ENCODE measurements at places on chromosomes 11 and 22.

DNA sequence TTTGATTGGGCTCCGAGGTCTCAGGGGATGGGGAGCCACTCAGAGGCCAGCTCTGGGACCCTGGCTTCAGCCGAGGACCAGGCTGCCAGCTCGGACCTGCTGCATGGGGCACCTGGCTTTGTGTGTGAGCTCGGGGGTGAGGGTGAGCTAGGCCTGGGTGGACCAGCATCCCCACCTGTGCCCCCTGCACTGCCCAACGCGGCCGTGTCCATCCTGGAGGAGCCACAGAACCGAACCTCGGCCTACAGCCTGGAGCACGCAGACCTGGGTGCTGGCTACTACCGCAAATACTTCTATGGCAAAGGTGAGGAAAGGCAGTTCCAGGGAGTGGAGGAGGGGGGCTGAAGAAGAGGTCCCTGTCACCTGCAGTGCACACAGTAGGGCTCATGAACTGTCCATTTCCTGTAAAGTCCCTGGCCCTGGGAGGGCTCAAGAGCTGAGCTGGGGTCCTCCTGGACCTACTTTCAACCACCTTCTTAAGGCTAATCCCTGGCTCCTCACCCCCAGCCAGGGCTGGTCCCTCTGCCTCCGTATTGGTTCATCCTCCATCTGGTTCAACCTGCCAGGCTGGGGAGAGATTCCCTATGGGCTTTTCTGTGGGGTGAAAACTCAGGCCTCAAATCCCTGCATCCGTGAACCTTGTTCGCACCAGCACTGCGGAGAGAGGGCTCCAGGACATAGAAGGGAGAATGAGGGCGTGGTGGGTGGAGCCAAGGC lies 3.6 kb downstream of the SIPA1 start:
- DNase-seq, result no peak

GRCh38 chr11:17098038-17098437 lies 20.6 kb upstream of the RPS13 start:
- no peak for DNase-seq

DNA sequence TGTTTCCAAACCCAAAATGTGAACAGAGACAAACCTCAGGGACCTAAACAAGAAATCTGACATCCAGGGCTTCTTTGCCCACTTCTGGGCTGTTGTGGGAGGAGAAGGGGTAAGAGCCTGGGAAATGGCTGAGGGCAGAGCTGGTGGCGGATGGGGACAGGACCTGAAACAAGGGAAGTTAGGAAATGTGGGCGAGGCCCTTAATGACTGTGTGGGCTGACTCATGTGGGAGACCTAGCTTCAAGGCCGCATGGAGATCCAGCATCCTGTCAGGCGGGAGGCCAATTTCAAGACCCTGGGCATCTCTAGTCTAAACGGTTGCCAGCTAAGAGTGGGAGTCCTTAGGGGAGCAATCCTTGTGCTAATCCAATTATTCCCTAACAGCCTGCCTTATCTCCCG lies 2.1 kb upstream of the OAF start:
- DNase-seq, result peak; percentile 27

DNA sequence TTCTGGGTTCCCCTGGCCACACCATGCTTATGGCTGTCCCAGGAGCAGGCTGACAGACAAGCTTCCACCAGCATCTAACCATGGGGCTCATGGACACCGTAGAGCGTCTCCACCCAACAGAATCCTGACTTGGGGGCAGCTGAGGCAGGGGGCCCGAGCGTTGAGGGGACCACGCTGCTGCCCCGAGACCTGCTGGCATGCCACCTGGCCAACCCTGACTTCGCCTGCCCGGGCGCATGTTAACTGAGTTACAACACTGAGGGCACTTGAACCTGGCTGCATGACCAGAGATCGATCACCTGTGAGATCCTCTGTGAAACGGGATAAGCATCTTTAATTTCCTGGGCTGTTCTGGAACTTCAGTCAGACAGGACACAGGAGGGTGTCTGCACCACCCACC lies 13.7 kb downstream of the PPM1F start:
- DNase-seq, result no peak

DNA sequence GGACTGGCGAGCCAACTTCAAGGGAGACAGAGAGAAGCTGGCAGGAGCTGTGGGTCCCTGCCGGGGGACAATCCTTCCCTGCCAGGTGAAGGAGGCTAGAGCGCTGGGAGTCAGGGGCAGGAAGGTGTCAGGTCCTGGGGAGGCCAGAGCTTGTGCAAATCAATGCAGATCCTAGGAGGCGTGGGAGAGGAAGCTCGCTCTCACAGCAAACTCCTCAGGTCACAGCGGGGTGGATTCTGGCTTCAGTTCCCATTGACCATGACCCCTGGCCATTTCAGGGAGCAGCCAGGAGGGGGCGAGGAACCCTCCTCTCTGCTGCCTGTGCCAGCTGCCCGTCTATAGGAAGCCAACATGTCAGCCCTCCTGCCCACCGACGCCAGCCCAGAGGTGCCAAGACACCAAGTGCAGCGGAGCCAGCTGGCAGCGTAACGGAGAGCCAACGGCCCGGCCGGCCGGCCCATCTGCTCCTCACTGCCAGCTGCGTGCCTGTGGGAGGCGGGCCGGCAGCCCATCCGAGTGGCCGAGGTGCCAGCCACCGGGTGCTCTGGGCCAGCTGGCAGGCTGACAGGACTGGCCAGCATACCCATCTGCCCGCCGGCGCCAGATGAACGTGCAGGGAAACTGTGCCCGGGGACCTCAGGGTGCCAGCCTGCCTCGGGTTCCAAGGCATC lies 374.8 kb downstream of the MIAT start:
- no peak for DNase-seq

- no peak for DNase-seq
Measured at GRCh38 chr11:33377412-33378370, 120.5 kb downstream of the HIPK3 start.

DNA sequence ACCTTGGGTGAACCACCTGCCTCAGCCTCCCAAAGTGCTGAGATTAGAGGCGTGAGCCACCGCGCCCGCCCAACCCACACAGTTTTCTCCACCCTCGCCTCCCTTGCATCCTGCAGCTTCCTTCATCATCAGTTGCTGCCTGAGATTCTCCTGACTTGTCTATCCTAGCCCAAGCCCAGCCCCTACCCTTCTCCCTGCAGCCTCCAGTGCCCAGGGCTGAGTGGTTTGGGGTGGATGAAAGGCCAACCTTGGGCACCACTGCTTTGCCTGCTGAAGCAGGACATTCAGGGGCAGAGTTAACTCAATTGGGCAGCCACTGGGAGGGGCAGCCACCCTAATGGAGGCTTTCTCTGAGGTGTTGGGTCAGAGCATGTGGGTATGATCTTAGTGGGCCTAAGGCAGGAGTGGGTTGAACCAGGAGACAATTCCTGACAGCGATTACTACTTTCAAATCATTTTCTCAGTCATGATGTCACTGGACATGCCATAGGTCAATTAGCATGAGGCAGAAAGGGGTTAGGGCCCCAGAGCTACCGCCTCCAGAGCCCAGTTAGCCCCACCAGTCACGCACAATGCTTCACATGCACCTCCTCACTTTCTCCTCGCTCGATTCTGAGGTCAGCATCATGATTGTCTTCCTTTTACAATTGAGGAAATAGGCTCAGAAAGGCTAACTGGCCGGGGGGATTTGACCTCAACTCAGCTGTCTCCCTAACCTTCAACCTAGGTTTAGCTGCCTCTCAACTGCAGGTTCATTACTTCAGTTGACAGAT lies 1.0 kb upstream of the FKBP2 start:
- no peak for DNase-seq
